ENCODE measurements at places on chromosomes 7 and 10.

GRCh38 chr7:155581107-155581830 is 34.9 kb upstream of the CNPY1 start:
- no peak for DNase-seq

DNA sequence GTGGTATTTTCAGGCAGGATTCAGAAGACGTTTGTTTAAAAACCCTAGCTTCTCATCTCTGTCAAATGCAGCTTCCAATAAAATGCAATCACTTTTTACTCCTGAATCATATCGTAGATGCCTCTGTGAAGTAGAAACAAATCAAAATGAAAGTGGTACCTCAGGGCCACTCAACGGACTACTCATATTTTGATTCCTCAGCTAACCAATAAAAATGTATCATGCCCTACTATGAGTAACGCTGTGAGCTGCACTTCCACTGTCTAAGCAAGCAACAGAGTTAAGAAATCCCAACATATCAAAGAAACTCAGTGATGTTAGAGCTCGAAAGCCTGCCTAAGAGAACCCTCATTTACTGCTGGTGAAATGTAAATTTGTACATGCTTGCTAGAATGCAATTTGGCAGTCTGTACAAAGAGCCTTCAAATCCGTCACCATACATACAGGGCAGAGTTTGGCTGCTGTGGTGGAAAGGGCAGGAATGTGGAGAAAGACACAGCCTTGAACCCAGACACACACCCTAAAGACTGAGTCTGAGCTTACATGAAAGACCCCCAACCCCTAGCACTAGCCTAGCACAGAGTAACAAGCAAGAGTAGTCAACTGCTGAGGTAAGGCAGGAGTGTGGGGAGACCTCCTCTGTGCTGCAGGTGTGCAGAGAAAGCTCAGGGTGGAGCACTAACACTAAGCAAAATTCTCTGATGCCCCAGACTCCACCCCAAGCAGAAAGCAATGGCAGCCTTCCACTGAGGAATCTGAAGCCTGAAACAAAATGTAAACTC is 151.5 kb downstream of the ANK3 start:
- no peak for DNase-seq

- DNase-seq = no peak
Measured at GRCh38 chr7:2512713-2513112, 6.9 kb upstream of the LFNG start.

GRCh38 chr10:96271016-96271815 is at the start of gene BLNK:
Gene BLNK (minus strand): TSS chr10:96271569. CDS start chr10:96271398, 171 bp downstream.
- no peak for DNase-seq

- DNase-seq = no peak
Measured at GRCh38 chr7:159210581-159211235, 66.0 kb upstream of the VIPR2 start.

- DNase-seq = peak; percentile 56
Measured at GRCh38 chr7:107563081-107563774, 492 bp downstream of the COG5 start.

GRCh38 chr7:68511281-68511680 is 1087.0 kb upstream of the AUTS2 start:
- DNase-seq = no peak

DNA sequence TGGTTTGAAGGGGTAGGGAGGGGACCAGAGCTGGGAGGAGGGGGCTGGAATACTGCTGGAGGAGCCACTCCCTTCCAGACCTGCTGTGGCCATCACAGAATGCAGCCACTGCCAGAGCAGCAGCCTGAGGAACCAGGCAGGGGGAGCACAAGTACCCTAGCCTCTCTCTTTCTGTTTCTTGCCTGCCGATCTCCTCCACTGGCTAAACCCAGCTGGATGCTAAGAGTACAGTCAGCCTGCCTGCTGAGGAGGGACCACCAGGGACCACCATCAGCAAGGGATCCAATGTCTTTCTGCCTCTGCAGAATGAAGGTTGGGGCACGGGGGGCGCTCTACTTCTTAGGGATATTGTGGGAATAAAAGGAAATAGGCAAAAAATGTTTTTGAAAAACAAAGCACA is 4.7 kb downstream of the BLVRA start:
- no peak for DNase-seq

DNA sequence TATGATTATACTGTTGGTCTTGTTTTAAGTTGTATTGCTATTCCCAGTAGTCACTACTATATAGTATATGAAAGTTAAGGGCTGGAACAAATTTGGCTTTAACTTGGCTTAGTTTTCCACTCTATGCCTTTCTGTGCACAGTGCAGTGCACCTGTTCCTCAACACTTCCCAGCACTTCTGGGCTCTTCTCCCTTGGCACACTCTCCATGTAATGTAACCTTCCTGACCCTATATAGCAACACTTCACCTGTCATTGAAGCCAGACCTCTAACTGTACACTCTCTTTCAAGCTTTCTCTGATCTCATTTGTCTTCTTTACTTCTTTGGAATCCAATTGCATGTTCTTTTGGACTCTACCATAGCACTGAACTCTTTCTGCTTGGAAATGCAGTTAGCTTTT is 83.9 kb upstream of the SMIM30 start:
- DNase-seq = no peak

- no peak for DNase-seq
Measured at GRCh38 chr10:34505338-34505737, 309.8 kb downstream of the PARD3 start.

- no peak for DNase-seq
Measured at GRCh38 chr7:54629771-54630170, 87.6 kb downstream of the VSTM2A start.

- no peak for DNase-seq
Measured at GRCh38 chr7:72710983-72711382, 117.0 kb downstream of the TYW1B start.

GRCh38 chr7:157979636-157980340 is 607.8 kb downstream of the PTPRN2 start:
- DNase-seq = no peak

- no peak for DNase-seq
Measured at GRCh38 chr7:38335128-38335491, 61.7 kb upstream of the TARP start.

- DNase-seq = no peak
Measured at GRCh38 chr10:11403116-11403515, 208.3 kb downstream of the USP6NL start.

GRCh38 chr7:97107192-97107800 is 10.2 kb upstream of the SDHAF3 start:
- no peak for DNase-seq

DNA sequence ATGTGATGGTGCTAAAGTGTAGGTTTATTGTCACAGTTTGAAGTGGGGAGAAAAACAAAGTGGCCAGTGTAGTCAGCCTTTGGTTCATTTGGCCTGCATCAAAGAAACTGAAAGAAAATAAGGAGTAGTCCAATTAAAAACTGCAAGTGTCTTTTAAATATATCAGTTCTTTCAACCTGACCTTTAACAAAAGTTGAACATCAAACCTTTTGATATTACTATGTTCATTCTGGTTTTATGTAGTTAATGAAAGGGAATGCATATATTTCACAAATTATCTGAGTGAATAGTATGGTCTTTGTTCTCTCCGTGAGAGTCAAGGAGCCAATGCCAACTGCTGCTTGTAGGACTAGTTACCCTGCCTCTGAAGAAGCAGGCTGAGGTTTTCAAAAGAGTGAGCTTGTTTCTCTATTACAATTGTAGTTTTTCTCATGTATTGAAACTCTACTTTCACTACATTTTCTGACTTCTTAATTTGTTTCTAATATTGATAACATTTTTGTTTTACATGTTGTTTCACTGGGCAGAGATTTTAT is 1160.8 kb upstream of the LRRTM3 start:
- no peak for DNase-seq

GRCh38 chr10:77062381-77062780 is 575.2 kb downstream of the KCNMA1 start:
- no peak for DNase-seq

DNA sequence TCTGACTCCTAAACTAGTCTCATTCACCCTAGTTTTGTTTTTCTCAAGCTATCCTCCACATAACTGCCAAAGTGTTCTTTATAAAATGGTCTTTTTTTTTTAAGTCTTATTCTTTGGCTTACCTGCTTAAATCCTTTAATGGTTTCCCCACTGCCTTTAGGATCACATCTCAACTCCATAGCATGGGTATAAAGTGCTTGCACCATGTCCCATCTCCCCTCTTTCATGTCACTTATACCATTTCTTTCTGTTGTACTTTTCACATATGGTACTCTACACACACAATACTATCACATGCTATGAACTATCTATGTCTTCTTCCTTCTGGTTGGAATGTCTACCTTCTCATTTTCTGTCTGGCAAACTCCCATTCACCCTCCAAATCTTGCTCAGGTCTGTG is 5.1 kb downstream of the MTPAP start:
- no peak for DNase-seq

GRCh38 chr10:86037096-86037495 is 329.5 kb downstream of the GRID1 start:
- no peak for DNase-seq

DNA sequence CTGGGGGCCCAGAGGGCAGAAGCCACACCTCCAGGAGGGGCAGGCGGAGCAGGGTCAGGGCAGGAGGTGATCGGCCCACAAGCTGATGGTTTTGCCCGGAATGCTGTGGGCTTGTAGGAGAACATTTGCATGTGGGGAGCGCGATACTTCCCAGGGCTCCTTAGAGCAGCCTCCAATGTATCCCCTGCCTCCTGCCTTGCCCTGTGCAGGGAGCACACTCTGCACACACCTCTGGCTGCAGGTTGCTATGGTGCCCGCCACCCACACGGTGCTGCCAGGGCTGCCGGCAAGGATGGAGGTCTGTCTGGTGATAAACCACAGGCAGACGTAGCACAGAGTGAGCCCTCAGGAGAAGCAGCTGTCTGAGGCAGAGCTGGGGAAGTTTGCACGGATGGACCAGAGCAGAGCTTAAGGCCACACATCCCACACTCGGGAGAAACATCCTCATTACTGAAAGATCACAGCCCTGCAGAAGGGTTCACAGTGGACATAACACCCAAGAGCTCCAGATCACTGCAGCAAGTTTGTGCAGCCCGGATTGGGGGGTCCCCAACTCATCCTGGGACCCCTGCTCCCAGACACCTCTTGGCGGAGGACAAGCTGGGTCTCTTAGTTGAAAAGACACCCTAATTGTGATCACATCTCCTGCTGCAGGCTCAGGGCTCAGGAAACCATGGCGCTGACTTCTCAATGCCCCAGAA is 41.8 kb downstream of the VIPR2 start:
- DNase-seq = no peak

GRCh38 chr7:67821116-67821515 is 824.5 kb downstream of the TYW1 start:
- no peak for DNase-seq

GRCh38 chr7:115410434-115410820 is 488.5 kb downstream of the MDFIC start:
- no peak for DNase-seq

DNA sequence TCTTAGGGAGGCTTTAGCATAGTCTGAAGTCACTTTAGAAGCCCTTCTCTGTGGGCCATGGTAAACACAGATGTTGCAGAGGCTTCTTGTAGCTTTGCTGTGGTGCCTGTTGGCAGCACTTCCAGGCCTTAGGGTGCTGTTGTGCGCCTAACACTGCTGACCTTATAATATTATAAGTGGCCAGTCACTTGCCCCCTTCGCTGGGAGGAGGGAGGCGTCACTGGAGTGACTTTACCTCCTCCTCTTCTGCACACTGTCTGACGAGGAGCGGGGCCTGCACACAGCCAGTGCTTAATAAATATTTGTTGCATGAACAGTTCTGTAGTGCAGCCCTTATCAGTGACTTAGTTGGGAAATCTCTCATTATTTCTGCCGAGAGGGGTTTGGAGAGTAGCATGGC is 63.3 kb downstream of the WDR37 start:
- no peak for DNase-seq

DNA sequence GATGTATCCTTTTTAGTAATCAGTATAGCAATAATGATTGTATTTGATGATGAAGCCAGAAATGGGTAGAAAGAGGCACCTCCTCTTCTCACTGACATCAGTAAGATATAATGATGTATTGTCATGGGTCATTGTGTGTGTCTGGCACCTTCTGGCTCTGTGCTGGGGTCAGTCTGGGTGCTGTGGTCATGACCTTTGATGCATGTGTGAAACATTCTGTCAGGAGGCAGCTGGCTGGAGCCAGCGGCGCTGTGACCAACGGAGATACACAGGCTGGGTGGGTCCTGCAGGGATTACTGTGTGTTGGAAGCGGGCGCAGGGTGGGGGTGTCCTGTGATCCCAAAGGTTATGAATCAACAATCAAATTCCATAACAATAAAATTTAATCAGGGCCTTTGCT is 35.2 kb downstream of the EEPD1 start:
- DNase-seq = no peak

DNA sequence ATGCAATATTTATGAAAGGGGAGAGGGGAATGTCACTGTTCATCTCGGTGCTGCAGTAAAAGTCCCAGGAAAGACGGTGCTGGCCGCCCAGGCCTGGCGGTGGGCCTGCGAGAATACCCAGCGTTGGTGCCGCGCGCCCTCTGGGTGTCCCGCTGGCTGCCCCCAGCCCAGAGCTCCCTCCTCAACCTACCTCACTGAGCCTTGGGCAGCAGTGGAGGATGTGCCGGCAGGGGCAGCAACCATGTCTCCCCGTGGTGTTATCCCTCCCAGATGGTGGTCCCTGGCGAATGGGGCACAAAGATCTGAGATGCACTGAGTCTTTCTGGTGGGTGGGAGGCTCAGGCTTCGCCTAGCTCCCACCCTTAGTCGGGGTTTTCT is 9.5 kb upstream of the TLX1 start:
- DNase-seq = no peak

- DNase-seq = peak; percentile 15
Measured at GRCh38 chr10:100508691-100509150, 10.9 kb downstream of the SEC31B start.

GRCh38 chr7:76165106-76165972 is 36.4 kb upstream of the SRRM3 start:
- no peak for DNase-seq

- no peak for DNase-seq
Measured at GRCh38 chr10:52741851-52742250, 30.7 kb downstream of the MBL2 start.

GRCh38 chr10:11063856-11064255 is 46.2 kb downstream of the CELF2 start:
- no peak for DNase-seq

DNA sequence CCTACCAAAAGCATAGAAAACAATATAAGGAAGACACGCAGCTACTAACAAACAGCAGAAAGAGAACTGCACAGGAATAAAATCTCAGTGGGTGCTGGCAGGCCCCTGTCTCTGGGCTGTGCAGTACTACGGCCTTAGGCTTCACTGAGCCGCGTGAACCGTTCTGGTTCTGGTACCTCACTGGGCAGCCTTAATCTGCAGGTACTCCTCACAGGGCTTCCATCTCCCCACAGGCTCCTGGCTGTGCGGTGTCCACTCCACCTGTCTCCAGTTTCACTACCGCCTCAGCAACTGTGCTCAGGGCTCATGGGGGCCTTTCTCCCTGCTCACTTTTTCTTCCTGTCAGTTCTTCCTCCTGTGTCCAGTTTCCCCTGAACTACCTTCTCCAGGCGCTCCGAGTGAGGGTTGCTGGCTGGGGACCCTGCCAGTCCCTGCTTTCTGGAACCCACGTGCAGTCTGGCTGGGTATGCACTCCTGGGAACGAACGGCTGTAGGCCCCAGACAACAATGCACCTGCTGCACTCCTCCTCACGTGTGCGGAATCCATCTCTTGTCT is 75.7 kb downstream of the VIPR2 start:
- no peak for DNase-seq

GRCh38 chr10:50600286-50600685 is 23.5 kb downstream of the SGMS1 start:
- DNase-seq = peak; percentile 64
